Umbilical cord (tissue), 2 donors: ENCODE measurements at places on chromosomes 3 and 15.

GRCh38 chr3:11559816-11560633 is 83.7 kb downstream of the VGLL4 start:
- no peak for DNase-seq

- DNase-seq: no peak
Observed at GRCh38 chr3:33426630-33427317, 13.4 kb downstream of the UBP1 start.

DNA sequence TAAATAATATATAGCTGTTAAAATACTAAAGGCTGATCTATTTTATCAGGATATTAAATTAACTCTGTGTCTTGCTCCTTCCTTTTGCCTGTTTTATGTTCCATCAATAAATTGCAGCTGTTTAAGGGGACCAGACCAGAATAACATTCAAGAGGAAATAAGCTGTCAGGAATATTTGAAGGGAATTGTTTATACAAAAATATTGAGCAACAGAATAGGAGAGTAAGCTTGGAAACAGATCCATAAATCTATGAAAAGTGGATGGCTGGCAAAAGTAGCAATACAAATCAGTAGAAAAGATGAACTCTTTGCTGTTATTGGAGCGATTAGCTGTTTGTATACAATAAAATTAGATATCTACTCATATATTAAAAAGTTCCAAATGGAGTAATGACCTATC is 36.2 kb upstream of the PLSCR2 start:
- no peak for DNase-seq

DNA sequence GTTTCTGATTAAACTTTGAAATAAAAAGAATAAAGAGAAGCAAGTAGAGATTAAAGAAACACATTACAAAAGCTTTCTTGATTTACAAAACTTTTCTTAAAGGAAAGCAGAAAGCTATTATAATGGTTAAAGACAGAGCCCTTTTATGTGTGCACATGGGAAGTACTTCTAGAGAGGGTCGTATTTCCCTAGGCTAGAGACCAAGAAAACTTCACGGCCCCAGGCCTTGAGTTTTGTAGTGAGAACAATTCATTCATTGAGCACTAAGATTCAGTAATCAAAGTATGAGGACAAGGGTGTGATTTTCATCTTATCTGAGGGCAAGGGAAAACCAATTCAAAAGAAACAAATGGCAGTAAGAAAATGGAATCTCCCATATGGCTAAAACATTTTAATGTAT is 854.1 kb downstream of the ROBO1 start:
- DNase-seq: no peak

DNA sequence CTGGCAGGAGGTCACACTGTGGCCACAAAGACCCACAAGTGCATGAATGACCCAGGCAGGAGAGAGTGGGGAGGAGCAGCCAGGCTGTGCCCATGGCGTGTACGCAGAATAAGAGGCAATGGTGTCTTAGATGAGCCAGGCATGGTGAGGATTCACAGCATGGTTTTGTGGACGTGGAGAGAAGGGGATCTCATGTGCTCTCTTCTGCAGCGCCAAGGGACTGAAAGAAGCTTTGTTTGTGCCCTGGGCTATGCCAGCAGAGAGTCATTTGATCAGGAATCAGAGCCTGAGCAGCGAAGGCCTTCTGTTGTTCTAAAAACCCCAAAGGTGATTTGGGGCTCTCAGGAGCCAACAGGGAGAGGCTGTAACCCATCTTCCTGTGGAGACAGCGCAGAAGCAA is 18.7 kb upstream of the RPP14 start:
- no peak for DNase-seq

GRCh38 chr3:171458864-171459136 is 1.4 kb downstream of the TNIK start:
- DNase-seq: no peak

- DNase-seq: peak; percentile 84
Observed at GRCh38 chr3:49173116-49173791, 1.9 kb downstream of the KLHDC8B start.

GRCh38 chr3:194773771-194774455 is 88.2 kb downstream of the FAM43A start:
- DNase-seq: peak; percentile 35

GRCh38 chr3:7562892-7563291 is 702.0 kb downstream of the GRM7 start:
- no peak for DNase-seq

GRCh38 chr15:74420193-74420905 is 13.4 kb downstream of the SEMA7A start:
- no peak for DNase-seq

DNA sequence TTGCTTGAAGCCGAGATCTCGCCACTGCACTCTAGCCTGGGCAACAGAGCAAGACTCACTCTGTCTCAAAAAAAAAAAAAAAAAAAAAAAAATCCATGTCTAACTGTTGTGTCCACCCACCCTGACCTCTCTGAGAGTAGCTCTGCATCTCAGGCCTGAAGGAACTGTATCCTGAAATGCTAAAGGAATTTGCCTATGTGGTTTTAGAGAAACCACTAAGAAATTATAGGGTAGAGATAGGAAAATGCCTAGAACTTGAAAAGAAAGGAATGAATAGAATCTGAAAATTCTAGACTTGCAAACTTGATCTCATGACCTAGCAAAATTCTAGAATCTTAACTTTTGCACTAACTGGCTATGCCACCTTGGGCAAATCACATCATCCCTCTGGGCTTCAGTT is 217.5 kb upstream of the ROPN1 start:
- no peak for DNase-seq

GRCh38 chr3:36957063-36957462 is 12.2 kb upstream of the TRANK1 start:
- no peak for DNase-seq

- no peak for DNase-seq
Observed at GRCh38 chr3:112687211-112687610, 46.3 kb upstream of the CCDC80 start.

DNA sequence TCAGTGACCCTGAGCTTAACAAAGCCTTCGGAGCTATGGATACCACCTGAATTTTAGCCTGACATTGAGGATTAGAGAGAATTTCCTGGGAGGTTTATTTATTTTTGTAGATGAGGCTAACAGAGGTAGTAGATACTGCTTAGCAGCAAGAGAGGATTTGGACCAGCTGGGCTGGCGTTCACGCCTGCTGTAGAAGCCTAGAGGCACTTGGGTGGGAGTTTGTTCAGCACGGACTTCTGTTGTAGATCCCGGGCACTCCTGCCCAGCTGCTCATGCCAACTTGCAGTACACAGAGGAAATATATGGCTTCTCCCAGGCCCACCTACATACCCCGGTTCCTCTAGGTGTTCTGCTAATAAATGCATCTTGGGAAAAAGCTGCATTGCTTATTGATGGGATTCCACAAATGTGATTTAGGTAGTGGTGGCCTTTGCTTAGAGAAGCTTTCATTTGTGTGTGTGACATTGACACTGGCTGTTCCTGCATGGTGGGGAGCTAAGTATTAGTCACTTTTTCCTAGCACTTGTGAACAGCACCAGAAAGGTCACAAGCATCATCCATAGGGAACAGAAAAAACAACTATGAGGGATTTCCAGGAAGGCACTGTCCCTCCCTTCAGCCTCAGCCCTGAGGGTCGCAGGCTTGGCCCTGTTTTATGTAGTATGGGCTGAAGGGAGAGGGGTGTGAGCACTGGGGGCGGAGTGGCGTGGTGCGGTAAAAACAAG is 324.8 kb upstream of the LRRFIP2 start:
- no peak for DNase-seq

GRCh38 chr3:45269952-45270351 is 43.9 kb upstream of the TMEM158 start:
- no peak for DNase-seq

DNA sequence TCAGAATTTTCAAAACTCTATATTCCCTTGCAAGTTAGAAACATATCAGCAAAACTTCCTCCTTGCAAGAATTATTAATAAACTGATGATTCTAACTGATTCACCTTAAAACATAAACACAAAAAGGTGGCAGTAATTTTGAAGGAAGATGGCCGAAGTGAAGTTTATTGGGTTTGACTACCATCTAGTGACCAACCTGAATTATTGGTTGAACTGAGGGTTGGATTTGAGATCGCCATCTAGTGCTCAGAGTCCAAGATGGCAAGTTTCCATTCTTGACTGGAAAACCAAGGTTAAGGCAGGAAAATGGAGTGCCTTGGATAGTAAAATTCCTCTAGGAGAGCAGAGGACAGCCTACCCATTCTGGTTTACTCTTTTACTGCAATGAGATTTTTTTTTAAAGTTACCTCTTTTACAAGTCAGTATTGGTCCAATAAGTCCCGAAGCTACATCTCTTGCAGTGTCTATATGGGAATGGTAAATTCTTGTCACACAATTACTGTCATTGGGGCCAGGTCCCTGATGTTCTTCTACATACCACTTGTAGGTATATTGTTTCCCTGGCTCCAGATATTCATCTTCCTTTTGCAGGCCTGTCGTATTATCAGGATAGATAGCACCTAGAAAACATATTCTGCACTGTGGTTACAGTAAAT is 51.6 kb upstream of the CP start:
- peak; percentile 86 for DNase-seq

- DNase-seq: peak; percentile 74
Observed at GRCh38 chr3:132343018-132343612, 25.9 kb downstream of the ACP3 start.

GRCh38 chr3:44584646-44585501 is at the start of gene ZNF660:
TSS of gene ZNF660 (plus strand) at chr3:44584964. CDS start at chr3:44594194, 9,230 bp downstream.
- peak; percentile 95 for DNase-seq

- DNase-seq: no peak
Observed at GRCh38 chr3:129974564-129974832, at the start of gene TRH. TSS of gene TRH (plus strand) at chr3:129974720. CDS start at chr3:129975817, 1,097 bp downstream.

DNA sequence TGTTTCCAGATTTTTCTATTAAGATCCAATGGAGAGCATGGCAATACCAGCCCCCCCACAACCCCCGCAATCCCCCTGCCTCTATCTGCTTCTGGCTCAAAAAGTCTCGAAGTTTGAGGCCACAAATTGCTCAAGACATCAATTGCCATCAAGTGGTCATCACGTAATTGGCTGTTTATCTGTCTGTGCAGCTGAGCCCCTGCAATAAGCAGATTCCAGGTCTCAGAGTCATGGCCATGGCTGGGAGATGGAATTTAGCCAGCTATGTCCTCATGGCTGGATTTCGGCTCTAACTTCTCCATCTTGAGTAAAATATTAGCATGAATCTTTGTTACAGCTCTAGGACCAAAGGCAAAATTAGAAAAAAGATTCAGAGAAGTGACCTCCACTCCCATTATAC is 22.7 kb downstream of the SSUH2 start:
- peak; percentile 76 for DNase-seq

DNA sequence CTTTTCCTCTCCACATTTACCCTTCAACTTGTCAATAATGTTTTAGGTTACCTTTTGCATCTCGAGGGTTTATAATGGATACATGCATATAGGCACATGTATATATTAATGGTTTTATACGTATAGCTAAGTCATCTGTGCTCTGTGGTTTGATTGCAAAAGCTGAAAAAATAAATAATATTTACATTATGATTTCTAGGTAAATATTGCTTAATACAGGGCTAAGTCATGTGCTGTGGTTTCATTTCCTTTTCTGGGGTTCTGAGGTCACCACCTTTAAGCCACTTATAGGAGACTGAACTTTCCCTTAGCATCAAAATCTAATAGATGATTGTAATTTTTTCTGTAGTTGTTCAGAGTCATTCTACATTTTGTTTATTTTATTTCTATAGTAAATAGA is 33.1 kb downstream of the LPP start:
- no peak for DNase-seq

DNA sequence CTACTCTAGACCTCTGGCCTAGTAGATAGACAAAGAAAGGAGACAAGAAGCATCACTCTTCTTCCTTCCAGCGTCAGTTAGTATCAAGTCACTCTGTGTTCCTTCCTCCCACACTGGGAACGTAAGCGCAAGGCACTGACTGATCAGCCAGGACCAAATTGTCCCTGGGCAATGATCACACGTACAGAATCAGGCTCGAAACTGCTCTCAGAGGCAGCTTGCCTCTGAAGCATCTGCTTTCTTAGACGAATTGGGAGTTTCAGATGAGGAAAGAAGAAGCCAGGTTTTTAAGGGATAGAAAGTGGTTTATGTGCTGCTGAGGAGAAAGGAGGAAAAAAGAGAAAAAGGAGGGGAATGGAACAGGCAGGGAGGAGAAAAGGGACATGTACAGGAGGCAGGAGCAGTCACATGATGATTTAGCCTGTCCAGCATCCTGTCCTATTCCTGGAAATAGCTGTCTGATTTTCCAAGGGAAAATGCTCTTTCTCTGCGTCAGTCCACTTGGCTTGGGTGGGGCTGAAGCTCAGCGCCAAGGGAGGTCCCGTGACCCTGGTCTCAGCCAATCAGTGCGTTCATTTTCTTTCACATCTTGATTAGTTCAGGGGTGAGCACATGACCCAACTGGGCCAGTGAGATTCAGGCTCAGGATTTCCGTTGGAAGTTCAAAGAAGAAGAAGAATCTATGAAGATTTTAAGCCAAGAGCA is 102.0 kb upstream of the PRICKLE2 start:
- peak; percentile 62 for DNase-seq

DNA sequence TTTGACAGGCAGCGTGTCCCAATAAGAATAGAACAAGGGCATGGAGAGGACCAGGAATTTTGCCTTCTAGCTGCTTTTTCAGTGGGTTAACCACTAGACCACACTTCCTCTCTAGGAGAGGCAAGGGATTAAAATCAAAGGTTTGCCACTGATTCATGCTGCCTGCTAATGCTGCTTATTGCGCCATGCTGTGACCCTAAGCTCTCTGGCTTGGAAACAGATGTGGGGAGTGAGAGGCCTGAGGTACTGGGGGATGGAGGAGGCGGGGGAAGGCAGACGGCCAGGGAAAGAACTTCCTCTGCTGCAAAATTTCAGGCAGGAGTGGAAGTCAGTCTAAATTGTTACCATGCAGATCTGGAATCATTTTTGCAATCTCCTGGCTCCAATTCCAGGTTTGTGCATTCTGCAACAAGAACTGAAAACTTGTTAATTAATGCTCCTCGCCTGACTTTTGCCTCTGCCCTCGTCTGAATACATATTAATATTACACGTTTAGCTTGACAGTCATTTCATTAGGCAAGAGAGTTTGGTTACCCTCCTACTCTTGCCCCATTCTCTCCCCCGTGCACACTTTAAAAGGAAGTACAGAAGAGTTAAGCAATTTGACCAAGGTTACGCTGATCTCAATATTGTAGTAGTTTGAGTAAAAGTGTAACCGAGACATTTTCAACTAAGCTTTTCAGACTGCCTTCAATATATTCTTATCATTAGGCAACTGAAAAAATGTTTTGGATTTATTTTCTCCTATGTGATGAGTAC is 121.7 kb upstream of the SPRED1 start:
- peak; percentile 98 for DNase-seq

GRCh38 chr15:50888054-50888453 is 20.4 kb upstream of the AP4E1 start:
- no peak for DNase-seq

- peak; percentile 46 for DNase-seq
Observed at GRCh38 chr3:33636125-33636850, 81.8 kb downstream of the CLASP2 start.

GRCh38 chr3:194974468-194975135 is 288.9 kb downstream of the FAM43A start:
- DNase-seq: no peak

DNA sequence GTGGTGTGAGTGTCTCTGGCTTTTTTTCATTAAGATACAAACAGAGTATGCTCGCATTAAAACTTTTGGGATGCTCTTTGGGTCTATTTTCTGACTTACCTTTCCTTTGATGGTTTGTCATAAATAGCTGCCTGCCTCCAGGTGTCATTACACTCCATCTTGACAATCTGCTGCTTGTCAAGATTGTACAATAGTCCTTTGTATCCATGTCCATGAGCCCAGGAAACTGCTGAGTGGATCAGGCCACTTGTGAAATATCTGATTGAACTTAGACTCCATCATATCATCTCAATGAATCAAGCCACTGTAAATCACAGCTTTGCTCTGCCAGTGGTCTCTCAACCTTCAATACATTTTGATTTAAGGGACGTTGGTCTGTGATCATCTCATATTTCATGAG is 135.2 kb downstream of the ECT2 start:
- DNase-seq: no peak

GRCh38 chr15:59384507-59384906 is 11.8 kb upstream of the MYO1E start:
- DNase-seq: no peak
